ENCODE measurements at places on chromosomes 6 and 20. TPM values are rescaled to one million over a fixed set of nuclear protein-coding genes. Genes with fewer than 3 reads are reported as not detected.

EPPIN gene
- not detected for total RNA-seq

GRCh38 chr20:36919715-36920333 is 31.7 kb downstream of the SAMHD1 start:
- DNase-seq: peak; percentile 35

DNA sequence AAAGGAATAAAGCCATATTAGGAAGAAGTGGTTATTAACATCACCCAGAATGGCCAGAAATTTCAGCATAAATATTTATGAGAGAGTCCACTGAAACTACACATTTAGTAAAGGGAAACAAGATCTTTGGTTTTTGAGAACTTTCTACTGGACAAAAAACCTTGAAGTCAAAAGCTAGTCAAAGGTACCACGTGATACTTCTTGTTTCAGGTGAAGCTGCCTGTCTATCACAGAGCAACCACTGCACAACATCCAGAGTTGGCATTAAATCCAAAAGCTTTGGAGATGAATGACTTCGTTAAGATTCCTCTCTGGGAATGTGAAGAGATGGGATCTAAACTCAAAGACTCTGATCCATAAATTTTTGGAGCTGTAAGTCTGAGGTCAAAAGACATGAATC is 137.0 kb downstream of the KCNQ5 start:
- no peak for DNase-seq

- no peak for DNase-seq
These were observed 118.8 kb upstream of the PTCHD4 start for GRCh38 chr6:48229841-48230240.

DNA sequence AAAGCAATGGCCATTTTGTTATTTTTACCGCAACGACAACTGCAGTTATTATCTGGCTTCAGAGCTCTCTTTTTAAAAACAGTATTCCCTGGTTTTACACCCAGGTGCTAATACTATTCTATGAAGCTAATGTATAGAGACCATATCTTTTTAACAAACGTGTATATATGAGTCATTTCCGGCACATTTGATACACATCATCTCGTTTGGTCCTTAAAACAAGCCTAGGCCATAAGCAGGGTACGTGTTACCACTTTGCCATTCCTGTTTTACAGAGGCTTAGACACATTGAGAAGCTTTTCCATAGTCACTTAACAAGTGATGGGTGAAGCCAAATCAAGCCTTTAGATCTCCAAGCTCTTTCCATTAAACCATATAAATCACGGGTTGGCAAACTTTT is 5.5 kb downstream of the TRAF3IP2 start:
- DNase-seq: no peak

- no peak for DNase-seq
These were observed 50.1 kb downstream of the PKIB start for GRCh38 chr6:122660296-122660695.

DNA sequence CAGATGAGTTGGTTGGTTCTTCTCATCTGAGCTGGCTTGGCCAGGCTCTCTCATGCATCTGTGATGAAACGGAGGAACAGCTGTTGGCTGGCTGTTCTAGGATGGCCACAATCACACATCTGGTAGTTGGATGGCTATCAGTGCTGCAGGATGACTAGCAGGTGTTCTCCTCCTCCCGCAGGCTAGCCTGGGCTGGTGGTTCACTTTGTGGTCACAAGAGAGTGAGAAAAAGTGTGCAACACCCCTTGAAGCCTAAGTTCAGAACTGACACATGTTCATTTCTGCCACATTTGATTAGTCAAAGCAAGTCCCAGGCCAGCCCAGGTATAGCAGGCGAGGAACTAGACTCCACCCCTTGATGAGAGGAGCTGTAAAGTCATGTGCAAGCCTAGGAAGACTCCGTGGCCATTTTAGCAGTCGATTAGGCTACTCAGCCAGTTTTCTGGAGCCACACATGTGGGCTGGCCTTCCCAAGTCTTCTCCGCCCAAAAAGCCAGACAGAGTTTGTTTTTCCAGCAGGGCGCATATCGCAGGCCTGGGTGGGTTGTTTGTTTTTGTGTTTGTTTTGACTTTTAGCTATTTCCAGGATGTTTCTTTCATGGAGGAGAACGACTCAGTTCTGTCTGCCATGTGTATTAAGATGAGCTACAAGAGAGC is 120.8 kb downstream of the ISM1 start:
- DNase-seq: no peak

DNA sequence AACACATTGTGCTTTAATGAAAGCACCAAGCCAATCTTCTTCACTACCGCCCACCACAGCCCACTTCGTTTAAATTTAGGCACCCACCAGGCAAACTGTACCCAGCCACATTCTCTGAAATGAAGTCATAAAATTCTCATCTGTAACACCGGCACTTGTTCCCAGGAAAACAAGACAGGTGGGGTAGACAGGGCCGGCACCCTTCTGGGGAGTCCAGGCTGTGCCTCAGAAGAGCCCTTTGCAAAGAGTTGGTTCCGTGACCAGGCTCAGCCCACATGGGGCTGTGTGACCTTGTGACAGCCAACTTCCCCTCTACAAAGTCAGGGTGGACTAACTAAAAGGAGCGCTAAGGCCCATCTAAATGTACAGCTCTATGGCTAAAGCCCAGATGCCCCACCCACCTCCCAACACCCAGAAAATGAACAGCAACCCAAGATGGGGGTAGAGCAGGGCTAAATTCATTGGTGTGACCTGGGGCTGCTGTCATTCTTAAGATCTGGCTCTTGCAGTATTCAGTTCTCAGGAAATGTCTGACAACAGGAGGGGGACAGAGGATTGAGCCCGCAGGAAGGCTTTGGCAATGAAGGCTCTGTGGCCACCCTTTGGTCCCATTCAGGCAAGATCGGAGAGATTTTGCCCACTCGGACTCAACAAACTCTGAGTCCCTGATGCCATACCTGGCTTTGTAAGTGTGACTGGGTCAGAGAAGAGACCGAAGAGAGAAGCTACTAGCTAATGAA is 56.7 kb downstream of the TRERF1 start:
- no peak for DNase-seq

DNA sequence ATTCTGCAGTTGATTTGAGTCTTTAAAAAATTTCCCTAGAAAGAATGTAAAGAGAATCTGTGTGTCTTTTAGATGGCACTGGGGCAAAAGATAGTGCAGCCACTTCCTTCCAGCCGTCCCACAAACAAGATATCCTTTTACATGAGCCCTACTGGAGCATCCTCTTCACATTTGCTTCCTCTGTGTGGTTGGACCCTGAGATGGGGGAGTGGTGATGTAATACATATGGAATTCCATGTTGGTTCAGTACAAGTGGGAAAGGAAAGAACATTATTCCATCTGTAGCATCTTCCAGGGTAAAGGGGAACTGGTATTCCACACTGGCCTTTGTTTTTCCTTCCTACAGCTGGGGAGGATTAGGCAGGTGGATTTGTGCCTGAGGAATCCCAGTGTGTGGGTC is 78.9 kb upstream of the ISM1 start:
- DNase-seq: peak; percentile 53

- DNase-seq: no peak
These were observed 9.4 kb upstream of the CCN2 start for GRCh38 chr6:131960371-131961133.

DNA sequence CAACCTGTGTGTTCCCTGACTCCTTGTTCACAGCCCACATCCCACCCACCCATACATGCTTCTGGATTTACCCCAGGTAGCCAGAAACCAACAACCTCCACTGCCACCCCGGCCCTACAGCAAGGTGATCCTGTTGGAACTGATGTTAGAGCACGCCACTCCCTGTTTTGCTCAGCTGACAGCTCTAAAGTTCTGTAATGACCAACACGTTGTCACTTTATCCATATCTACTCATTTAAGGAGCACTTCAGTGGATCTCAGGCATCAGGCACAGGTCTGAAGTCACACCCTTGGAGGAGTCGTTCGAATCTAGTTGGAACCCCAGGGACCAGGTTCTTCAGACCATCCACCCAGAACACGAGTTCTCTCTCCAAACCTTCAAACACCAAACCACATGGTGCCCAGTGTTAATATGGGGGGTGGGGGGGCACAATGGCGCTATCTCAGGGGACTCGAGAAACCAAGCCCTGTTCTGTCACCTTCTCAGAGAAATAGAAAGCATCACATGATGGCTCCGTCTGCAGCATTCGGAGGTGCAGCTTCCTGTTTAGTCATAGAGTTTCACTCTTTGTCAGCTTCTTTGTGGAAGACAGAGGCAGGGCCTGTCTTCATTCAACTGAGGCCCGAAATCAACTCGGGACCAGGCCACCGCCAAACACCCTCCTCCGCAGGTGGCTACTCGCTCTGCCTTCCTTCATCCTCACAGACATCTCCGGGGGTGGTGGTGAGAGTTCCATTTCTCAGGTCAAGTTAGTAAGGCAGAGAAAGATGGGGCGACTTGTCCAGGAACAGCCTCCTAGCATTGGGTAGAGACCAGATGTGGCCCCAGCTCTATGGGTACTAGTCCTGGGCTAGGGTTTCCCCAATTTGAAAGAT is 142.2 kb downstream of the NFATC2 start:
- no peak for DNase-seq
